ENCODE measurements at places on chromosomes 7 and 10. TPM values are rescaled to one million over a fixed set of nuclear protein-coding genes. Genes with fewer than 3 reads are reported as not detected.

The AZGP1 gene
- 51.7 TPM for polyA plus RNA-seq

The TEX47 gene
- not detected for polyA plus RNA-seq

The HKDC1 gene
- 72.2 TPM for polyA plus RNA-seq

The PLEKHS1 gene
- 60.0 TPM for polyA plus RNA-seq

The NUTM2D gene
- 2.2 TPM for polyA plus RNA-seq

The SPDYE1 gene
- not detected for polyA plus RNA-seq

The GARIN1A gene
- 2.0 TPM for polyA plus RNA-seq

The BLVRA gene
- polyA plus RNA-seq: 21.3 TPM

The TRIM50 gene
- 0.54 TPM for polyA plus RNA-seq

All from small intestine (tissue), 16 donors.